ENCODE measurements at places on chromosomes 7 and 10.

DNA sequence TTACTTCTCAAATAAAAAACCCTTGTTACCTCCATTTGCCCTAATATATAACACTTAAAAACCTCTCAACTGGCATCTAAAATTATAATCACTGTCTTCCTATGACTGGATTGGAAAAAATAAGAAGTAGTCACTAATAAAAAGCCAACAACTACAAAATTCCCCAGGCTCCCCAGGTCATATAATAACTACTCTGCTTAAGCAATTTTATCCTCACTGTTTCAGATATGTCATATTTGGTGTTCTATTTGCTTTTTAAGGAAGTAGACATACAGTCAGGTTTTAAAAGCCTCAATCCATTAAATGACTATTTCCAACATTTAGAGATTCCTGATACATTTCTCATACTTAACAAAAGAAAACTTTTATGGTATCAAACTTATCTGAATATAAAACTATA is 2.4 kb downstream of the H2AZ2 start:
- no peak for DNase-seq

DNA sequence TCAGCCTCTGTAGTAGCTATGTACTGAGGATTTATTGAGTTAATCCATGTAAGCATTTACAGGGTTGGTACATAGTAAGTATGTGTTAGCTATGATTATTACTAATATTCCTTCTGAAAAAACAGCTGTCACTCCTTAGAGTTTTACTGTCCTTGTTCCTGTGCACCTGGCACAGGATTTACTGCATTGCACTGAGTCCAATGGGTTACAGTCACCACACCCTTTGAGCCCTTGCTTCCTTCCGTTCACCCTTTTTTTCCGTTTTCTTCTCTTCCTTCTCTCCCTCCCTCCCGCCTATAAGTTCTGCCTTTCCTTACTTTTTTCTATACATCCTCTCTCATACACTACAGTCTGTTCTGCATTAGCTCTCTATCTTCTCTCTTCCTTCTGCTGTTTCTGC is 12.5 kb upstream of the CDK6 start:
- no peak for DNase-seq

- DNase-seq: no peak
Measured at GRCh38 chr7:120639884-120640283, 218.1 kb downstream of the TSPAN12 start.

- DNase-seq: no peak
Measured at GRCh38 chr7:28018856-28019465, 161.6 kb downstream of the JAZF1 start.

- peak; percentile 52 for DNase-seq
Measured at GRCh38 chr10:78292982-78293865, 259.6 kb downstream of the RPS24 start.

Measured in astrocyte of the hippocampus (primary cell).